ENCODE measurements at places on chromosomes 5 and 9.

GRCh38 chr5:34656001-34656699, at the start of gene RAI14:
TSS of gene RAI14 (plus strand) at chr5:34656328. CDS start at chr5:34686920, 30,592 bp downstream.
- peak; percentile 87 for DNase-seq

DNA sequence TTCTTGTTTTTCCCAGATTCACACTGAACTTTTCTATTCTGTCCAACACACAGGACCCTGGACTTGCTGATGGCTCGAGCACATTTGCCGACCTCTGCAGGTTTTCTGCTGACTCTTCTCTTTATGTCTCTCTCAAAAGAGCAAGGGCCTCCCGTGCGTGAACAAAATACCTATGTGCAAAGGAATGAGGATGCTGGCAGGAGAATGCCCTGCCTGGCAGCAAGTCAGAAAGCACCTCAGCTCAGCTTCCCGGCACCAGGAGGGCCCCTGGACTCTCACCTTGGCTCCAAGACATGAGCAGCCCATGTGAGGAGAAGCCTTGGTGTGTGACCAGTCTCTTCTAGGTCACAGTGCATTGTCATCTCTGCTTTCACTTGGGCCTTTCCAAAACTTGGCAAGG, 36.1 kb downstream of the PAPPA start:
- DNase-seq: no peak

- no peak for DNase-seq
Measured at GRCh38 chr5:1723957-1724821, 75.4 kb downstream of the MRPL36 start.

GRCh38 chr9:137049544-137050449, 3.8 kb upstream of the NPDC1 start:
- peak; percentile 77 for DNase-seq

DNA sequence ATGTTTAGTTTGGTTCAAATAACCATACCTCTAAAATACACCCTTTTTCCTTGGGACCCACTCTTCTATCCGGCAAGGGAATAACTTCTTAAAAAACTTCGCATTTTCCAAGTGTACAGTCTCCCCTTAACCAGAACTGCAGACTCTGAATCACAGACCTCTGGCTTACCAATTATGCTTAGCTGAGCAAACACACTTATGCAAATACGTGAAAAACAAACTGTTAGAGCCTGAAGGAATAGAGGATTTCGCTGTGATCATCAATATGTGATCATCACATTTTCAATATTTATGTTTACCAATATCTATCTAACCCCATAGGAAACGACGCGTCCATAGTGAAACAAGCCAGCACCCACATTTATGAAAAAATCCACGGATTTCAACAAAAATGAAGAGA, 1.3 kb downstream of the LPAR1 start:
- no peak for DNase-seq

- DNase-seq: no peak
Measured at GRCh38 chr9:87741891-87742290, 16.0 kb downstream of the CTSL start.

DNA sequence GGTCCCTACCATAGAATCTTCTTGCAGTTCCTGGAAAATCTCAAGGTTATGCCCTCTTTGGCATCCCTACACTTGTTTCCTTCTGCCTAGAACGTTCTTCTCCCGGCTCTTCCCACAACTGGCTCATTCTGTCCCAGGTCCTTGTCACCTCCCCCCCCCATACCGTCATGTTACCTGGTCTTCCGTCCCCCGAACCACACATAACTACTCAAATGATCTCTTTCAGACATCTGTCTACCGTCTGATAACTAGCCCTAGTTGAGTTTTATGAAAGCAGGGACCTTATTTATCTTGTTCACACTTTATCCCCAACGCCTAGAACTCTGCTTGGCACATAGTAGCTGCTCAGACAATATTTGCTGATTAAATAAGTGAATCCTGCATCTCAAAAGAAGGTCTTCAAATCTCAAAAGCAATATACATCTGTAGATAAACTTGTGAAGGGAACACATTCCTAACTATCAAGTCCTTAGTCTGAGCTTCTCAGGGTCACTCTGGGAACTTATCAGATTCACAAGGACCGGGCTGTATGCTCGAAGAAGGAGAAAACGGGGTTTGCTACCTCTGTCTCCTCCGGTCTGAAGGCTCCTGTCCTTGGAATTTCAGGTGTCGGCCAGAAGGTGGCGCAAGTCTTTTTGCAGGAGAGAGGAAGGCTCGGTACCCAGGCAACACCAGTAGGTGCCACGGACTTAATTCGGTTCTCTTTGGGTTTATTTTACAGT, 30.0 kb downstream of the LCP2 start:
- peak; percentile 80 for DNase-seq

DNA sequence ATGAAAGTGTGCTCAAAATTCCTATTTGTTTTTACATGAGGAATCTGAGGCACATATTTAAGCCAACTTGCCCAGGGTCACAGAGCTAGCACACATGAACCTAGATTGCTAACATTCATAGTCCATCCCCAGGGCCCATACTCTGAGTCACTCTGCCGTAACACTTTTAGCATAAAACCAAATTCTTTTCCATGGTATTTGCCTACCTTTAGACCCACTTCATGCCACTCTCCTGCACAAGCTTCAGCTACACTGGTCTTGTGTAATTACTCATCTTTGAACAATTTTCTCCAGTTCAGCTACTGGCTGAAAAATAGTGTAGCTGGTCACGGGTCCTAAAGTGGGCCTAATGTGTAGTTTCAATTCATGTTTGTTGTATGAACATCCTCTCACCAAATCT, 200.7 kb downstream of the SLC12A2 start:
- DNase-seq: no peak

DNA sequence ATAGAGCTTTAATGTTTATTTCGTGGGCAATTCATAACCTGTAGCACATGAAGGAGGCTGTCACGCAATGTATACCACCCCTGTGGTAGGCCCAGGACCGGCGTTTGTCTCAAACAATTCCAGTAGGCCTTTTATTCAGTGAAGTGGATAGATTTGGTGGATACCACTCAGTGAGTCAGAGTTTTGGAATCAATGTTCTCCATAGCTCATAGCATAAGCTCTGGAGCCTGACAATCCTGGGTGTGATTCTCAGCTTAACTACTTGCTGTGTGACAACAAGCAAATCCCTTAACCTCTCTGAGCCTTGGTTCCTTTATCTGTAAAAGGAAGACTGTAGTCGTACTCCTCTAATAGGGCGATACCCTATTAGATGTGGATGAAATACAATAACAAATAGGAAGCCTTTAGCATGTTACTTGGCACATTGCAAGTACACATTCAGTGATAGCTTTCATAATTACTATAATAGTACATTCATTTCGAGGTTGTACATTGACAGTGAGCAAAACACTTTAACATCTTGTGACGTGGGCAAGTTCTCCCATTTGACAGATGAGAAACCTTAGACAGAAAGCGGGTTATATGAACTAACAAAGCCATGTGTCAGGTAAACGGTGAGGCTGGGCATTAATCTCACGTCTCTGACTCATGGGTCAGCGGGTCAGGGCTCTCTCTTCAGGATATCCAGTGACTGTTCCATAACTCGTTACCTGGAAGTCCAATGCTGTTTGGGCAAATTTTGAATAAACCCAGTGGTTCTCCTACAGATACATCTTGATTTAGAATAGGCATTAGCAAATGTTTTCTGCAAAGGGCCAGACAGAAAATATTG, 130.8 kb downstream of the C9orf152 start:
- DNase-seq: no peak

- DNase-seq: no peak
Measured at GRCh38 chr5:91417219-91417618, 34.1 kb upstream of the ARRDC3 start.

- no peak for DNase-seq
Measured at GRCh38 chr5:43854697-43855292, 251.8 kb downstream of the NNT start.

GRCh38 chr5:67035098-67035740, 161.4 kb downstream of the CD180 start:
- no peak for DNase-seq

DNA sequence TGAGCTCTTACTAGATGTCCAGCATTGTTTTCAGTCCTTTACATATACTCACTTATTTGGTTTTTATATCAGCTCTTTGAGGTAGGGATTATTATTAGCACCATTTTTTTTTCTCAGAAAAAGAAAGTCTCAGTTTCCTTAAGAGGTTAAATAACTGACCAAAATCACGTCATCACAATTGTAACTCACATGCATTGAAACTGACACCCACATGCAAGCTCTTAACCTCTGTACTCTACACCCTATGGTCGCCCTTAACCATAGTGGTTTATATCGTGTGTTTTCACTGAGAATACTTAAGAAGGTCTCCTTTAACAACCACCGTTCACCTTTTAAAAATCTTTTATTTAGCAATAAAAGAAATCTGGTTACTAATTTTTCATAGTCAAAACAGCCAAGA, 61.0 kb downstream of the PRDM6 start:
- no peak for DNase-seq

DNA sequence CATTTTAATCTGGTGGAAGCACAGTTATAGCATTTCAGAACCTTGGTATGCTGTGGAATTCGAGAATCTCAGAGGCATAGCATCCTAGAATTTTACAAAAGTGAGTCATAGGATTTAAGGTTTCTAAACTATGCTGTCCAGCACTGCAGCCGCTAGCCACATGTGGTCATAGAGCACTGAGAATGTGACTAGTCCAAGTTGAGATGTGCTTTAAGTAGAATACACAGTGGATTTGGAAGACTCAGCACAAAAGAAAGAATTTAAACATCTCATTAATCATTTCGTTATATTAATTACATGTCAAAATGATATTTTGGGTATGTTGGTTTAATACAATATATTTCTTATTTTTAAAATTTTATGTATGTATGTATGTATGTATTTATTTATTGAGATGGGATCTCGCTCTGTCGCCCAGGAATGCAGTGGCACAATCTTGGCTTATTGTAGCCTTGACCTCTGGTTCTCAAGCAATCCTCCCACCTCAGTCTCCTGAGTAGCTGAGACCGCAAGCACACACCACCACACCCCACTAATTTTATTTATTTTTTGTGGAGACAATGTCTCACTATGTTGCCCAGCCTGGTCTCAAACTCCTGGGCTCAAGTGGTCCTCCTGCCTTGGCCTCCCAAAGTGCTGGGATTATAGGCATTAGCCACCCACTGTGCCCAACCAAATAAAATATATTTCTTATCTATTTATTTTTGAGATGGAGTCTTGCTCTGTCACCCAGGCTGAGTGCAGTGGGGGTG, 20.4 kb upstream of the RPS14 start:
- no peak for DNase-seq

- DNase-seq: no peak
Measured at GRCh38 chr9:16333691-16334090, 536.8 kb downstream of the BNC2 start.

GRCh38 chr9:114501796-114502682, 3.2 kb downstream of the WHRN start:
- DNase-seq: no peak

DNA sequence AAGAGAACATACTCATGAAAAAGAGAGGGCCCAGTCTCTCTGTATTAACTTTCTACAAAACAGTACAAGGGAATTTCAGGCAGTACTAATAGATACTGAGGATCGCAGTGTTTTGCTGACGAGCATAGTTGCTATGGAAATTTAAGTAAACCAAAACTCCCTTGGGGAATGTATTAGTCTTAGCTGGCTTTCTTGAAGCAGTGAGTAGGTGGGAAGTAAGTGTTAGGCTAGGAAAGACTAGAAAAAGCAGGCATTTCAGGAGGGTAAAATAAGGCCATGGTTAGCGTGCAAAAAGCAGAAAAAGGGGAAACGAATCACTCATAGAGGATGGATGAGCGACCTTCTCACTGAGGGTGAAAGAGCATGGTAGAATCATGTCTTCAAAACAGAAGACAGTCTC, 84.3 kb upstream of the ACTBL2 start:
- DNase-seq: no peak

- no peak for DNase-seq
Measured at GRCh38 chr9:38118862-38119438, 49.9 kb upstream of the SHB start.

- DNase-seq: no peak
Measured at GRCh38 chr9:37710046-37710445, 43.6 kb upstream of the TRMT10B start.

DNA sequence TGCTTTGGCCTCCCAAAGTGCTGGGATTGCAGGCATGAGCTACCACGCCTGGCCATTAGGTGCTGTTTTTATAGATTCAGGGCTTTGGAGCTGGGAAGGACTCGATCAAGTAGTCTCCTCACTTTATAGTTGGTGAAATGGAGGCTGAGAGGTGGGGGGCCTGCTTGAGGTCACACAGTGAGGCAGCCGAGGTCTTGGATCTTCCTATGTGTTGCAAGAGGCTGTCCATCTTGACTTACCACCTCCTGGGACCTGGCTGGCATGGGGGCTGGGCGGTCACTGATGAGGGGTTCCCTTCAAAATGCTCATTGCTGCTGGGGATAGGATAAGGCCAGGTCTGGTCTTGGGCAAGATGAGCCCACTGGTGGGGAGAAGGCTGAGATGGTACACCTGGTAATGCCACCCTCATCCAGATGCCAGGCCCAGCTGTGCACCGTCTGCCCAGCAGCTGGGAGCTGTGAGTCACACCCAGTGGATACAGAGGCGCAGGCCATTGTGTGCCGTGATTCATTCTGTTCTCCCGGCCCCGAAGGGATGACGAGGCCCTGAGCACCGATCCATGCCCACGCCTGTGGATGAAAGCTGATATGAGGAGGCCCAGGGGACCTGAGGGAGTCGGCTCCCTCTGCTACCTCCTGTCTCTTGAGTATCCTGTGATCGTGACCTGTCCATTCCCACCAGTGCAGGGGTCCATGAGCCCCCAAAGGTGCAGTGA, 10.5 kb upstream of the NDST1 start:
- no peak for DNase-seq

- DNase-seq: no peak
Measured at GRCh38 chr9:86829496-86830046, 117.7 kb downstream of the GAS1 start.

DNA sequence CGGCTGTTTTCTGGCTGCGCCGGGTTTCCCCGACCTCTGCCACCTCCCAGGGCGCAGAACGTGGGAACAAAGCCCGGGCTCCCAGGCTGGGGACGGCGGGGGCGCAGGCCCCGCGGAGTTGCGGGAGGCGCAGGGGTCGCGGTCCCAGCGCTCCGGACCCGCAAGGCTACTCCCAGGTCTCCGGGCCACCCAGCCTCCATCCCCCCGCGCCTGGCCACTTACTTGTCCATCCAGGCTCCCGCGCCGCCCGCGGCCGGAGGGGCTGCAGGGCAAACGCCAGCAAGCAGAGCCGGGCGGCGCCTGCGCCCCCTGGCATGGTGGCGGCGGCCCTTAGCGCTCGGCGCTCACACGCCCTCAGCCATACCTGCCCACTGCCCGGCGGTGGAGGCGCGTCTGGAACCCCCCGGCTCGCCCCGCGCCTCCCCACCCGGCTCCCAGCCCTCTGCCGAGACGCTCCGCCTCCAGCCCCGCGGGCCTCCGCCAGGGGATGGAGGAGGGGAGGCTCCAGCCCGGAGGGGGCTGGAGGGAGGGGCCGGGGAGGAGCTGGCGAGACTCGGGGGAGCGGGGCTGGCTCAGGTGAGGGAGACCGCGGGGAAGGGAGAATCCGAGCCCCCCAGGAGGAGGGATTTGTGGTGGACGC, at the start of gene ADAM19:
ADAM19 (minus strand) TSS at position 395 of the 640 bp plus-strand sequence; CDS start at position 316, 79 bp downstream.
- DNase-seq: peak; percentile 77

DNA sequence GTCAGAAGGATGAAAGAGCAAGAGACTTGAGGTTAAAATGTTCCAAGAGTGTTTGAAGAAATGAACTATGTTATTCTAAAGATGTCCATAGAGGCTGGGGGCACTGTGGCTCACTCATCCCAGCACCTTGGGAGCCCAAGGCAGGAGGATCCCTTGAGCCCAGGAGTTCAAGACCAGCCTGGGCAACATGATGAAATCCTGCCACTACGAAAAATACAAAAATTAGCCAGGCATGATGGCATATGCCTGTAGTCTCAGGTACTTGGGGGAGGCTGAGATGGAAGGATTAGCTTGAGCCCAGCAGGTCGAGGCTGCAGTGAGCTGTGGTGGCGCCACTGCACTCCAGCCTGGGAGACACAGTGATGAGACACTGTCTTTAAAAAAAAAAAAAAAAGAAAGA, 2.7 kb downstream of the AOPEP start:
- no peak for DNase-seq

Data from endothelial cell (in vitro differentiated cells).